Endothelial cell (in vitro differentiated cells): ENCODE measurements at places on chromosomes 6 and 20.
A peak's percentile ranks its signal among the peaks of the same experiment; 100 is the strongest.

DNA sequence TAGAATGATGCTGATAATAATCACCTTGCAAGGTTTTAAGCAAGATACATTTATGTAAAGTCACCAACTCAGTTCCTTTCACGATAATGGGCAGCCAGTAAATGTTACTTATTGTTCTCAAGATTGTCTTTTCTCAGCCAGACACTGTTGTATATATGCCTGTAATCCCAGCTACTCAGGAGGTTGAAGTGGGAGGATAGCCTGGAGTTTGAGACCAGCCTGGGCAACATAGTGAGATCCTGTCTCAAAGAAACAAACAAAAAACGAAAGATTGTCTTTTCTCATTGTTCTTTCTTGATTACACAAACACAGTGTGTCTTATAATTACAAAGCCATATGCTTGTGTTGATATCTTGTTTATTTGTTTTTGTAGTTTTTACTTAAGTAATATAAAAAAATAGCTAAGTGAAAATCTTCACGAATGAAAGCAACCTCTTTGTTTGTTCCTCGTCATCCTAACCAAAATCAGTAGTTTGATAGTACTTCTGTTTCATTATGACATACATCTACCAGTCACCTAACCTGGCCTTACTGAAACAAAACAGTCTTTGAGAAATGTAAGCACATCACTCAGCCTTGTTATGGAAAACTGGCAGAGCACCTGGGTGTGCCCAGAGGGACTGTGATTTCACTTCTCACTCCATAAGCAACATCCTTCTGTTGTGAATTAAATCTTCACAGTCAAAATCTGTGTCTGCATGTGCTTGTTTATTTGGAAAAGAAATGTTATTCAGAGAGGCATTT is 436.2 kb upstream of the SOX4 start:
- DNase-seq: no peak

DNA sequence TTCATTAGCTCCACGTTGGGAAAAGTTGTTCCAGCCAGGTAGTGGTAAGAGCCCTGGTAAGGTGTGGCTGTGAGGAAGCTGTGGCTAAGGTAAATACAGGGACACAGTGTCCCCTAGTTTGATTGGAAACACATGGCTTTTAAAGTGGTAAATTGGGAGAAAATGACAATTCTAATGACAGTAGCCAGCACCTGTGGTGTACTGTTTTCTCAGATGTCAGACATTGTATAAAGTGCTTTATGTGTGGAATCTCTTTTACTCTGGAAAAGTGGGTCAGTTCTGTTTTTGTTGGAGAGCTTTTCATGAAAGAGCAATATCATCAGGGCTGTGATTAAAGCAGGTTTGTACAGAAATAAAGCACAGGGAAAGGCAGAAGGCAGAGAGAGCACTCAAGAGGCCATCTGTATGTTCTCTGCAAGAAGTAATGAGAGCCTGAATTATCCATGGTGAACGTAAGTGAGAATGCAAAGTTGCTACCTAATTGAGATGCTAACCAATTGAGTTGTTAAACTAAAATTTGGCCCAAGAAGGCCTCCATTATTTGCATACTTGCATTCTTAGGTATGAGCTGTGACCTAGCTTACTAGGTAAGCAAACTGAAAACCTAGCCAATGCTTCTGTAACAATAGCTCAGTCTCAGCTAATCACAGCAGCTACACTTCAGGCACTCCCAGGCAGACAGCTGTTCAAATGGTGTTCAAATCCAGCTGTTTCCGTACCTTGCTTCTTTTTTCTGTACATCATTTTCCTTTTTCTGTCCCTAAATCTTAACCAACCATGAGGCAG is 28.2 kb downstream of the MRAP2 start:
- no peak for DNase-seq

DNA sequence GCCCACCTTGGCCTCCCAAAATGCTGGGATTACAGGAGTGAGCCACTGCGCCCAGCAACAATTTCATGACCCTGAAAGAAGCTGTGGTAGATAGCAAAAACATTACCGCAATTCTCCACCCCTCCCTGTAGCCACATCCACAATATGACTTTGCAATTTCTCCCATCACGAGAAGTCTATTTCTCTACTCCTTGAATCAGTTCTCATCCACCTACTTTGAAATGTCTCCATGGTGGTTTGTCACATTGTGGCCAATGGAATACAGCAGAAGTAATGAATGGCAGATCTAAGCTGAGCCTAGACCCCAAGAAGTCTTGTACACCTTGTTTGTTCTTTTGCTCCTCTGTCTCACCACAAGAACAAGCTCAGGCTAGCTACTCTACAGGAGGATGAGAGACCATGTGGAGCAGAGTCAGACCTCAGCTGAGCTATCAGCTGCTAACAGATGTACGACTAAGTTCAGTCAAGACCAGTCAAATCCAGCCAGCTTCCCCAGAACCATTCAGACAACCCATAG is 6.3 kb downstream of the OXT start:
- no peak for DNase-seq

DNA sequence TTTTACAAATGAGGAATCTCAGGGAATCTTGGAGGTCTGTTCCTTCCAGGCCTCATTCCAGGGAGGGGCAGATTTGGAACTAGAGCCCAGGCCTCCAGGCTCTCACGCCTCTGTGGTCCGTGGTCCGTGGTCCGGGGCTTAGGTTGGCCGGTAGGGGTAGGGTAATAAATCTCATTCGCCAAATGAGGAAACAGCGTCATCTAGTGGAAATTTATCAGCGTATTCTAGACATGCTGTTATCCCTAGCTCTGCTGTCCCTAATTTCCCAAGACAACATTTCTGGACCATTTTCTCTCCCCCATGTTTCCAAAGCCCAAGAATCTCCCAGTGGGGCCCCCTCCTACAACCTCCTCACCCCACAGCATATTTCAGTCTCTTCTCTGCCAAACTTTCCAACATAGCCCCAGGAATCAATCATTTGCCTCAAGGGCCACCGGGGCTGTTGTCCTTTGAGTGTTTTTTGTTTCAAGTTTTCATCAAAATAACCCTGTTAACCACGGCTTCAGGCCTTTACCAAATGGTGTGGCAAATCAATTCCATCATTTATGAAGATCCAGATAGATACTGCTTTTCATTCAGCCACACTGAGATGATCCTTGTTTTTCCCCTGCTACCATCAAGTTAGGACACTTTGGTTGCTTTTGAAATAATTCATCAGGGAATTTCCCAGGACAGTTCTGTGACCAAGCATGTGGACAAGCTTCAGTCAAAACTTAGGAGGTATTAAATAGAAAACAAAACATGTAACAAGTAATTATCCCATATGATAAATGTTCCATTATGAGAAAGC is 126.8 kb downstream of the ALDH8A1 start:
- DNase-seq: peak; percentile 68

DNA sequence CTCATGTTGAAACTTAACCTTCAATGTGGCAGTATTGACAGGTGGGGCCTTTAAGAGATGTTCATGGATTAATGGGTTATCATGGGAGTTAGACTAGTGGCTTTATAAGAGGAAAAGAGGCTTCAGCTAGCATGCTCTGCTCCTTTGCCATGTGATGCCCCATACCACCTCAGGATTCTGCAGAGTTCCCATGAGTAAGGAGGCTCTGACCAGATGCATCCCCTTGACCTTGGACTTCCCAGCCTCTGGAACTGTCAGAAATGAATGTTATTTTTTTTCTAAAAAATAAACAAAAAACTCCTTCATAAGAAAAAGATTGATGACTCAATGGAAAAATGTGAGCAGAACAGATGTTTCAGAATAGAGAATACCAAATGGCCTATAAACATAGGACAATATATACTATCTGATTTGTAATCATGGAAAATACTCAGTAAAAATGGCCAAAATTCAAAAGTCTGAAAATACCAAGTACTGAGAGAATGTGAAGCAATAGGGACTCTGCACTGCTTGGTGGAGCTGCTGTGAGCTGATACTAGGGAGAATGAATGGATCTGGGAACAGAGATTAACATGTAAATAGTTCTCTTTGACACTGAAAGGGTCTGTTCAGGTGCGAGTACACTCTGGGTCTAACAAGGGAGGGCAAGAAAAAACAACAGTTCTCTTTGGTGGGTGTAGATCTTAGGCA is 7.4 kb upstream of the TRIM39 start:
- no peak for DNase-seq

GRCh38 chr6:146862508-146862919 is 263.7 kb downstream of the ADGB start:
- DNase-seq: no peak

DNA sequence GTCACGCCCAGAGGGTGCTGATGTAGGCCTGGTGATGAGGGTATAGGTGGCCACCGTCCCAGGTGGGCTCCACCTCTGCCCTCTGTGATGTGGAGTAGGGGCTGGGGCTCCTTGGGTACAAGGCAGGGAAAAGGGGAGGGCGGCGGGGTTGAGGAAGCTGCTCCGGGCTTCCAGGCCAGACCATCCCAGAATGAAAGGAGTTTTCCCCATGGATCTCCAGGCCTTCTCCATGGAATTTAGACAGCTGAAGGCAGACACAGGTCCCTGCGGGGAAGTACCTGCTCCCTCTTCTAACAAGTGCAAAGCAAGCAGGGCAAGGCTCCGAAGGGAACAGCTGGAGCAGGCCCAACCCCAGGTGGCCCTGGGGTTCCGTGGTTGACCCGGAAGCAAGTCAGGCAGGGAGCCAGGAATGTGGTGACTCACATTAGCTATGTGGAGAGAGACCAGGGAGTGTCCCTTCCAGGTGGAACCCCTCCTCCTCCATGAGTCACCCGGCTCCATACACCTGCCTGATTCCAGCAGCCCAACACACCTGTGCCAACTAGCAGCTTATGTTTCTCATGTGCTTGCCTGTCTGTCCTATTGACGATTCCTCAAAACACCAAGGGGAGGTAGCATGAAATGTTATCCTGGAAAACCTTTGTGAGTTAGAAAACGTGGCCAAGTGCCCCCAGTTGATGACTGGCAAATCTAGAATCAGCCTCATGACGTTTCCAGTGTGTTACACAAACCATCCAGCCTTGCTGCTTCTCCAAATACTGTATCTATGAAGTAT is 59.7 kb upstream of the SNX9 start:
- DNase-seq: no peak

- DNase-seq: no peak
Measured at GRCh38 chr6:152748843-152749242, 1.8 kb upstream of the VIP start.

- no peak for DNase-seq
Measured at GRCh38 chr6:148814082-148814790, 67.4 kb downstream of the UST start.

DNA sequence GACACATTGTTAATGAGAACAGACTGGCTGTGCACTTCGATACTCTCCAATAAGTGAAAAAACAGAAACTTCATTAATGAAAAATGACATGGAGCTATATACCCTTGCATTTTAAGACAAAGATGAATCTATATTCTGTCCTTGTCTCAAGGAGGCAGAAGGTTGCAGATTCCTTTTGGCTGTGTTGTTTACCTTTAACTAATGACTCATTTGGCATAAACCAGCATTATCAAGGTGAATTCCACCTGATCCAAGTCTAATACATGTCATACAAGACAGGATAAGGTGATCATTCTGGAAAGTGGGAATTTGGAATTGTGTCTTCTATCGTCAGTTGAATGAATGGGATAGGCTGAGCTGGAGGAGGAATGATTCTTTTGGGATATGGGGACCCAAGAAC is 192.9 kb downstream of the PLCB4 start:
- DNase-seq: no peak

DNA sequence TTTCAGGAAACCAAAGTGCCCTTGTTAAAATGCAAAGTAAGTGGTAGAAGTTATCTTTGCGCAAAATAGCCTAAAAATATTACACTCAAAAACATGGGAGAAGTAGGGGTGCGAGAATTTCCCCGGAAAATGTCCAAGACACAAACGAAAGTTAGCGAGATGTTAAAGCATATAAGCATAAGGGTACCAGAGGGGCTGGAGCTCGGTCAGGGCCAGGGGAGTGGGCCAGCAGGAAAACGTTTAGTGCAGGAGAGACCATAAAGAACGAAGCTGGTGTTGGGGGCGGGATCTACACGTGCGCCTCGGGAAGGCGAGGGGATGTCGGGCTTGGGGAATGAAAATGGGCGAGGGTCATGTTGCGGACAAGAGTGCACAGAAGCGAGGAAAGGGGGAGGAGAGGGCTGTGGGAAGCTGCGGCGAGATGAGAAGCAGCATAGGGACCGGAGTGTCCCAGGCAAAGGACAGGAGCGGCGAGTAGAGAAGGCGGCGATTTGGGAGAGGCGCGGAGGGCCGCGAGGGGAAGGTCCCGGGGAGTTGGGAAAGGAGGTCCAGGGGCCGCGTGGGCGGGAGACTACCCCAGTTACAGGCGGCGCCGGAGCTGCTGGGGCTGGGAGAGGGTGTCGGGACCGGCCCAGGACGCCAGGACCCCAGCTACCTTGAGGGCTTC is 600 bp downstream of the XPO5 start:
- peak; percentile 40 for DNase-seq

DNA sequence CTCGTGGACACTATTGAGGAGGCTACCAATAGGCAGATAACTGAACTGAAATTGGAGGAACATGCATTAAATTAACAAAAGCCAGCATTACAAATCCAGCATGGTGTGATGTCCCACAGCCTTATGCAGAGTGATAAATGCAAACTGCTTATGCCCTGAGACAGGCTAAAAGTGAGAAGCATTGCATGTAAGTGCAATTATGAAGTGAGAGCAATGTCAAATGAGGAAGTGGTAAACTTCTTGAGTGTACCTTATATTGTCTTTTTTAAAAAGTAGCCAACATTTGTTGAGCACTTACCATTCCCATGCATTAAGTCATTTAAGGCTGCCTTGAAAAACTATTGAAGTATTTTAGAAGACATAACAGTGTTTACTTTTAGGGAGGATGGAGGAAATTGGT is 212.2 kb downstream of the TBC1D7 start:
- DNase-seq: no peak

GRCh38 chr6:76612954-76613353 is 540.5 kb upstream of the IMPG1 start:
- no peak for DNase-seq

DNA sequence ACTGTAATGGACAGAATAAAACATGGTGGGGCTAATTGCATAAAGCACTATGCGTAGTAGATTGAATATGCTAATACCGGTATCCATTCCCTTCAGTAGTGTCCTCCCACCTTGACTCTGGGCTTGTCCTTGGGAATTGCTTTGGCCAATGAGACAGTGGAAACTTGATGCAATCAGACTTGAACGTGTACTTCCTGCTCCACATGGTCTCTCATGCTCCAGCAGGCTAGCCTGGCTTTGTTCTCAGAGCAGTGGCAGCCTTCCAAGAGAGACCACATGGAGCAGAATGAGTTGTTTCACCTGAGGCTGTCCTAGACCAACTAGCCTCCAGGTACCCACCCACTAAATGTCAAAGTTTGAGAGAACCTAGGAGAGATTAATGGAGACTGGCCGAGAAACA is 37.0 kb upstream of the BTBD3 start:
- DNase-seq: no peak

- DNase-seq: no peak
Measured at GRCh38 chr6:111502154-111502553, 19.1 kb upstream of the REV3L start.

GRCh38 chr6:30974490-30975252 is 8.8 kb upstream of the MUC21 start:
- no peak for DNase-seq

- peak; percentile 86 for DNase-seq
Measured at GRCh38 chr6:108557494-108558371, 3.0 kb upstream of the FOXO3 start.
